Pericardium fibroblast (primary cell): ENCODE measurements at places on chromosomes 13 and 19. TPM values are rescaled to one million over a fixed set of nuclear protein-coding genes. Genes with fewer than 3 reads are reported as not detected.

SIGLEC12 gene
- not detected in 2 replicates for total RNA-seq

TIMM50 gene
- 49.8 and 59.7 TPM in 2 replicates for total RNA-seq

GSX1 gene
- total RNA-seq: not detected in 2 replicates

BIVM gene
- total RNA-seq: 11.0 and 19.0 TPM in 2 replicates

ZNF66 gene
- 1.4 and 3.7 TPM in 2 replicates for total RNA-seq

ZNF699 gene
- total RNA-seq: 4.3 and 5.6 TPM in 2 replicates

GPATCH1 gene
- 3.6 and 4.9 TPM in 2 replicates for total RNA-seq

CCNA1 gene
- 0.12 and 0.77 TPM in 2 replicates for total RNA-seq

IGFL2 gene
- total RNA-seq: not detected in 2 replicates

RAB8A gene
- total RNA-seq: 49.1 and 60.1 TPM in 2 replicates

EXOSC5 gene
- total RNA-seq: 18.4 and 20.7 TPM in 2 replicates

LGALS14 gene
- total RNA-seq: not detected in 2 replicates

ZBTB32 gene
- not detected in 2 replicates for total RNA-seq

PRRG2 gene
- total RNA-seq: 0.09 TPM in 1 of 2 replicates, not detected in the other

TMEM86B gene
- 0.51 and 0.93 TPM in 2 replicates for total RNA-seq

NLRP8 gene
- not detected in 2 replicates for total RNA-seq

IGFLR1 gene
- total RNA-seq: 9.8 and 13.5 TPM in 2 replicates

LINGO3 gene
- not detected in 2 replicates for total RNA-seq

LRRC63 gene
- total RNA-seq: not detected in 2 replicates

PRR22 gene
- 0.60 and 2.2 TPM in 2 replicates for total RNA-seq

POU2F2 gene
- total RNA-seq: not detected in 2 replicates
